ENCODE measurements at places on chromosomes 13 and 19.

DNA sequence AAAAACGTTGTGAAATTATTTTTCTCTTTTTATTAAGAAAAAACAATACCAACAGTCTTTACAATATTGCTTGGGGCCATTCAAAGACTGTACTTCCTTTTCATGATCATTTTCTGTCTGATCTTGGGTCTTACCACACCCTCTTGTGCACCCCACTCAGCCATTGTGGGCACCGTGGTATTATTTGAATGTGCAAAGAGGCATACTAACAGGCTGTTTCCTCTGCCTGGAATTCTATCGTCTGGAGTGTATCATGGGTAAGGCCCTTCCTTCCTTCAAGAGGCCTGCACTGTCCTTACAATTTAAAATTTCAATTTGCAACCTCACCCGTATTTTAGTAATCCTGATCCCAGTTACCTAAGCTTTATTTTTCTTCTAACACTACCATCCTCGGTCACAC, 76.5 kb downstream of the FGF14 start:
- DNase-seq = no peak

DNA sequence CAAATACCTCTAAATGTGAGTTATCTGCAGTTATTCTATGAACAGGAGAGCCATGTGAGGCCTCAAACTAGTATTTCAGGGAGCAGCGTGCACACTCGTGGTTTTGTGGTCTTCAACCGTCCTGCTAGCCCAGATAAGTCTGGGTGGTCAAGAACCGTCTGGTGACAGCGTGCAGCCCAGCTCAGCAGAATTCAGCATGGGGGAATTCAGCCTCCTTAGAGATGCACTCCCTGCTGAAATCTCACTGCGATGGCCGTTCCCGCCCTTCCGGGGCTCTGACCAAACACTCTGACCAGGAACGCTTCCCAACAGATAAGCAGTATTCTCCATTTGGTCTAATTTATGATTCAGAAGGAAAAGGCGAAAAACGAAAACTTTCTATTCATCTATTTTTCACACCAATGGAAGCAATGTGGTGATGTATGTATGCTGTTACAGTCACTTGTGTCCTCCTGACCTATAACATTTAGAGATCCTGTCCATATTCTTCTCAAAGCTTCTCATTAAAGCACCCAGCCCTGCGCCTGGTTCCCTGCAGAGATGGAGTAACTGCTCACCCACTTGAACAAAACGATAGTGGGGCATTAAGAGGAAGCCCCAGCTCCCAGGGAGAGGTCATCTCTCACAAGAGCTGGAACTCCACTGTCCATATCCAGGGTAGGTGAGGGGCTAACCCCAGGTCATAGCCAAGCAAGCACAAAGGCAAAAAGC, 2.9 kb downstream of the ANKRD27 start:
- DNase-seq = no peak

- no peak for DNase-seq
Measured at GRCh38 chr13:45142440-45143345, 22.4 kb downstream of the GTF2F2 start.

DNA sequence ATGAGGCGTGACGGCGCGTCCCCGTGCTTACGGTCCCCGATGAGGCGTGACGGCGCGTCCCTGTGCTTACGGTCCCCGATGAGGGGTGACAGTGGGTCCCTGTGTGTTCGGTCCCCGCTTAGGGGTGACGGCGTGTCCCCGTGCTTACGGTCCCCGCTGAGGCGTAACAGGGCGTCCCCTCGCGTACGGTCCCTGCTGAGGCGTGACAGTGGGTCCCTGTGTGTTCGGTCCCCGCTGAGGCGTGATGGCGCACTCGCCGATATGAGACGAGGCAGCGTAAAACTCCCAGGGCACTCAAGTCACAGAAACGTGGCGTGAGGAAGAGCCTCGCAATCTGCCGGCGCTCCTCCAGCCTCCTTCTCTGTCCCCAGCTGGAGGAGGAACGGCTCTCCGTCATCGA, 20.9 kb downstream of the CFAP97D2 start:
- DNase-seq = no peak

- DNase-seq = no peak
Measured at GRCh38 chr13:94612050-94612449, 10.4 kb downstream of the GPR180 start.

DNA sequence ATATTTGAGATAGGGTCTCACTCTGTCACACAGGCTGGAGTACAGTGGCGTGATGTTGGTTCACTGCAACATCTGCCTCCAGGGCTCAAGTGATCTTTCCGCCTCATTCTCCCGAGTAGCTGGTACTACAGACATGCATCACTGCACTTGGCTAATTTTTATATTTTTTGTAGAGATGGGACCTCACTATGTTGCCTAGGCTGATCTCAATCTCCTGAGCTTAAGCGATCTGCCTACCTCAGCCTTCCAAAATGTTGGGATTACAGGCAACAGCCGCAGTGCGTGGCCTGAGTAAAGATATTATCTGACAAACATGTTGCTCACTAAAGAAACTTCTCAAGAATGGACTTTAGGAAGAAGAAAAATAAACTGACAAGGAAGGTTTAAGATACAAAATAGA, 125.4 kb upstream of the ABCC4 start:
- DNase-seq = no peak

DNA sequence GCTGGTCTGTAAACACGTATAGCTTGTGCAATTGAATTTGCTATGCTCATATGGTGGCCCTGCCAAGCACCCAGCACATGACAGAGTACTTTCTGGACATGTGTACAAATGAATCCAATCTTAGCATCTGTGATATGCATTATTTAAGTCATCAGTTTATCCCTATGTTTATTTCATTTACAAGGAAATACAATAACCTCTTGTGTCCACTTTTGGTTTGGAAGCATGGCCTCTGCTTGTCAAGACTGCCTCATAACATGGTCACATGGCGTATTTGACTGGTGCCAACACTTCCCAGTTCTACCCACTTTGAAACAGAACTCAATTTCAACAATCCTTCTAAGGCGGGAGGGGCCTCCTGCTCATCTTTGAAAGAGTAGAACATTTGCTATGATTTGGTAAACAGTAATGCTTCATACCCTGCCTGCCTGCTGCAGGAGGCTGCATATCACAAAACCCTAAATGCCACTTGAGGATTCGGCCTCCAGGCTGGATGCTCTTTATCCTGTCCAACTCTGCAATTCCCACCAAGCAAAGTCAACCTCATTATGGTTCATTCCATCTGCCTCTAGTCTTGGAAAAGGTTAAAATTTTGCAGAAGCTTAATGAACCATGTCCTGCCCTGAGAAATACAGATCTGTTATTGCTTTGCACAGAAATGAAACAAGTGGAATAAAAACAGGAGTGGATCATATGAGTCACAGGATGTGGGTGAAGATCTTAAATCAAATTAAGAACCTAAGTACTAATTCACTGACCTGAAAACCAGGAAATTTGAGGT, 151.3 kb downstream of the CYSLTR2 start:
- no peak for DNase-seq

- no peak for DNase-seq
Measured at GRCh38 chr19:38838208-38838985, 6.8 kb upstream of the ECH1 start.

GRCh38 chr19:39842693-39843435, 3.3 kb downstream of the FBL start:
- no peak for DNase-seq

GRCh38 chr13:22091222-22091970, 420.5 kb downstream of the FGF9 start:
- DNase-seq = no peak

- no peak for DNase-seq
Measured at GRCh38 chr19:35143231-35143715, at the start of gene FXYD7. Gene FXYD7, plus strand, starts transcription at chr19:35143255. Its CDS starts 79 bp downstream, at chr19:35143334.

GRCh38 chr19:5313307-5313706, 27.3 kb downstream of the PTPRS start:
- no peak for DNase-seq

- DNase-seq = no peak
Measured at GRCh38 chr19:13872695-13873389, 4.1 kb upstream of the NANOS3 start.

- no peak for DNase-seq
Measured at GRCh38 chr13:46149272-46150133, 32.5 kb downstream of the LCP1 start.

DNA sequence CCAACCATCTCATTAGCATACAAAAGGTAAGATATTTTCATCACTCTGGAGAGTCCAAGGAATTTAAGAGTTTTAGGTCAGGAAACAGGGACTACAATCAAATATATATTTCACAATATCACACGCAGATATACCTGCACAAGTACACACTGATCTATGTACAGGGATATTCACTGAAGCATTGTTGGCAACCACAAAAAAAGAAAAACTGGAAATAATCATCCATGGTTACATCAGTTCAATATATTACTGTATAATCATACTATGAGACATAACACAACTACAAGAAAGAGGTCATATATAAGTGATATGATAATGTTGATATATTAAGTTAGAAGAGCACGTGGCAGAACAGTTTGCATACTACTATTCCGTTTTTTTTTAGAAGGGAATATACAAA, 2.2 kb upstream of the SERP2 start:
- no peak for DNase-seq

- no peak for DNase-seq
Measured at GRCh38 chr13:72864142-72865011, 82.4 kb downstream of the PIBF1 start.

DNA sequence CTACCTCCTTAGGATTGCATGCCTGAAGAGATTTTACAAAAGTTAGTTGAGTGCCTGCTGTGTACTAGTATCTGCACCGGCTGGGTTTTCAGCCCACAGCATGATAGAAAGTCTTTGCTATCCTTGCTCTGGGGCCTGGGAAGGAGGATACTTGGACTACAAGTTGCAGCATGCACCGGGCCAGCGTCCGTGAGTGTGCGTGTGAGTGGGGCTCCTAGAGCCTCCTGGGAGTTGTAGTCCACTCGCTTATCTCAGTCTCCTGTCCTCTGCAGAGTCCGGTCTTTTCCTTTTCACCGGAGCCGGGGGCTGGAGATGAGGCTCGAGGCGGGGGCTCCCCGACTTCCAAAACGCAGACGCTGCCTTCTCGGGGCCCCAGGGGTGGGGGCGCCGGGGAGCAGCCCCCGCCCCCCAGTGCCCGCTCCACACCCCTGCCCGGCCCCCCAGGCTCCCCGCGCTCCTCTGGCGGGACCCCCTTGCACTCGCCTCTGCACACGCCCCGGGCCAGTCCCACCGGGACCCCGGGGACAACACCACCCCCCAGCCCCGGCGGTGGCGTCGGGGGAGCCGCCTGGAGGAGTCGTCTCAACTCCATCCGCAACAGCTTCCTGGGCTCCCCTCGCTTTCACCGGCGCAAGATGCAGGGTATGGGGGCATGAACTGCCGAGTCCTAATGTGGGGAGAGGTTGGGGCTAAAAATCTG, 20.6 kb downstream of the BRSK1 start:
- peak; percentile 47 for DNase-seq

GRCh38 chr19:32165141-32165540, 180.3 kb upstream of the ZNF507 start:
- DNase-seq = no peak

- no peak for DNase-seq
Measured at GRCh38 chr19:19096641-19097627, 33.1 kb downstream of the SLC25A42 start.

DNA sequence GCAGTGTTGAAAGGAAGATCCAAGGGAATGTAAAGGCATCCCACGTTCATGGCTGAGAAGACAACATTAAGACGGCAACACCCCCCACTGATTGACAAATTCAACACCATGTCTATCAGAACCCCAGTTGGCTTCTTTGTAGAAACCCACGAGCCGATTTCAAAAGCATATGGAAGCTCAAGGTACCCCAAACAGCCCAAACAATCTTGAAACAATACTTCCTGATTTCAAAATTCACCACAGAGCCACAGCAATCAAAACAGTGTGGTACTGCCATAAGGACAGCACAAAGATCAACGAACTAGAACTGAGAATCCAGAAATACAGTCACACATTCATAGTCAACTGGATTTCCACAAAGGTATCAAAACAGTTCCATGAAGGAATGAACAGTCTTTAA, 6.2 kb downstream of the MIER2 start:
- DNase-seq = no peak

DNA sequence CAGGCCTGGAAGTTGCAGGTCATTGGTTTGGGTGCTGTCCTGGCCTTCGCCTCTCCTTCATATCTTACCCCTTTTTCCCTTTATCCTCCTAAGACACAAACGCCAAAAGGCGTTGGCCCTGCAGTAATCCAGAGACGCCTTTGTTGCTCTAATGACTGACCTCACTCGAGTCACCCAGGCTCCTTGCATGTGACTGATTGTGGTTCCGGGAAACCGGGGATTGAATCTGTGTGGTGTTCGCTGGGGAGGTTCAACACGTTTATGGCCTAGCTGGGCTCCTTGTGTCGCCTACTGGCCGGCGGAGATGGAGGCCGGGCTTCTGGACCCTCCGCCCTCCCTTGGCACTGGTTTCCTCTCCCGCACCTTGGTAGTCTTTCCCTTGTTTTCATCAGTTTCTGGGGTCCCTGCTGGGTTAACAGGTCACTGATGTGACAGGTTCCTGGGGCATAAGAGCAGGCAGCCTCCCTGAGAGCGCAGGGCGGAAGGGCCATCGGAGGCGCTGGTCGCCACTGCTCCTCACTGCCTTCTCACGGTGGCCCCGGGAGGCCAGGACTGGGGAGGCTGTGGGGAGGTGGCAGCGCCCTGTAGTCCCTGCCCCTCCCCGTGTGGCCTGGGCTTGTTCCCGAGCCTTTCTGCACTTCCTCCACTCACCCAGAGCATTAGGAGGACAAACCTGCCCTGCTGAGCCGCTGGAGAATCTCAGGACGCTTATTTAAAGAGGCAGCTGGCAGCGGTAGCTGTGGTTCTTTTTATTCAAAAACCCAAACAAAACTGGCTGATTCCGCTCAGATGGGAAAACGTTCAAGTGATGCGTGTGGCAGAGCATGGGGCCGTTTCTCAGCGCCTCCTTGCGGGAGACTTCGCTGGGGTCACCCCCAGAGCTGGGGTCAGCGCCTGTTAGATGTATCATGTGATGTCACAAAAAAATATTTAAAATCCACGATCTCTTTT, 18.1 kb upstream of the NDUFS7 start:
- DNase-seq = no peak

DNA sequence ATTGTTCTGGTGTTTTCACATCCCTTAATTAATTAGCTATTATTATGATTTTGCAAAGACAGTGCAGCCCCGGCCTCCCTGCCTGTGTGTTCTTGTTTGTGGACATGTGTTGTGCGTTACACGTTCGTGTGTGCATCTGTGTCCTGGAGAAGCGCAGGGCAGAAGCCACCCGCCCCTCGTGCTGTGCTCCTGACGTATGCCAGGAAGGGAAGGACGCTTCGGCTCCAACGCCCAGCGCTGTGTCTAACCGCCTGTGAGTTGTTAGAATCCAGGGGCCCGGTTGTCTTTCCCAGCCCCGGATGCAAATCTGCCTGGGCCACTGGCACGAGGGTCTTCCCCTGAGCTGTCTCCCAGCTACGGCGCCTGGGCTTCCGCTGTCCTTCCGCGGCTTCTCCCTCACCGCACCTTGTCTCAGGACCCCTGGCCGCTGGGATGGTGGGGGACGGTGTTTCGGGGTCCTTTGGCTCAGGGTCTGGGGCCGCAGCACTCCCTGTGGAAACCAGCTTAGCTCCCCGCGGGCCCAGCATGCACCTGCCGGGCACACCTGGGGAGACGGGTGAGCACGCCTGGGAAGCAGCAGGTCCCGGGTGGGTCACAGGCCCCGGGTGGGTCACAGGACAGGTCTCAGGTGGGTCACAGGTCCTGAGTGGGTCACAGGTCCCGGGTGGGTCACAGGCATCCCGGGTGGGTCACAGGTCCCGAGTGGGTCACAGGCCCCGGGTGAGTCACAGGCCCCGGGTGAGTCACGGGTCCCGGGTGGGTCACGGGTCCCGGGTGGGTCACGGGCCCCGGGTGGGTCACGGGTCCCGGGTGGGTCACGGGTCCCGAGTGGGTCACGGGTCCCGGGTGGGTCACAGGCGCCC, 51.5 kb downstream of the GAS6 start:
- DNase-seq = no peak

GRCh38 chr19:37218592-37218935, 550 bp downstream of the ZNF383 start:
- DNase-seq = no peak

All from NCI-H187 (cell line).